ENCODE measurements at places on chromosomes 6 and 20.

DNA sequence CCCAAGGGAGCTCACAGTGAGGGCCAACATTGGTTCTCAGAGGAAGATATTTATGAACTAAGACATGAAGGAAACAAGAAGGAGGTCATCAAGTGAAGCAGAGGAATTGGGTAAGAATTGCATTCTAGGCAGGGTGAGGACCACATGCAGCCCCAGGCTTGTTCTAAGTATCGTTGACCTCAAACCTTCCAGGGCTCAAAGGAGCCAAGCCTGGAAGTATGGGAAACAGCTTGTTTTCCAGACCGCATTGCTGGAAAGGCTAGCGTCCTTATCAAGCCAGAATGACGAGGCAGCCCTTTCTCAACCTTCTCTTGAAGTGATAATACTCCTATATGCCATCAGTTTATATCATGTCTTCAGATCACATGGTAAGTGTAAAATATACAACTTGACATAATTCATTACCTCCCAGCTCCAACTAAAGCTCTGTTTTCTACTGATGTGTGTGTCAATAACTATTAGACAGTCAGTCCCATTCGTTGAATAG, 79.6 kb downstream of the PHACTR2 start:
- DNase-seq = no peak

DNA sequence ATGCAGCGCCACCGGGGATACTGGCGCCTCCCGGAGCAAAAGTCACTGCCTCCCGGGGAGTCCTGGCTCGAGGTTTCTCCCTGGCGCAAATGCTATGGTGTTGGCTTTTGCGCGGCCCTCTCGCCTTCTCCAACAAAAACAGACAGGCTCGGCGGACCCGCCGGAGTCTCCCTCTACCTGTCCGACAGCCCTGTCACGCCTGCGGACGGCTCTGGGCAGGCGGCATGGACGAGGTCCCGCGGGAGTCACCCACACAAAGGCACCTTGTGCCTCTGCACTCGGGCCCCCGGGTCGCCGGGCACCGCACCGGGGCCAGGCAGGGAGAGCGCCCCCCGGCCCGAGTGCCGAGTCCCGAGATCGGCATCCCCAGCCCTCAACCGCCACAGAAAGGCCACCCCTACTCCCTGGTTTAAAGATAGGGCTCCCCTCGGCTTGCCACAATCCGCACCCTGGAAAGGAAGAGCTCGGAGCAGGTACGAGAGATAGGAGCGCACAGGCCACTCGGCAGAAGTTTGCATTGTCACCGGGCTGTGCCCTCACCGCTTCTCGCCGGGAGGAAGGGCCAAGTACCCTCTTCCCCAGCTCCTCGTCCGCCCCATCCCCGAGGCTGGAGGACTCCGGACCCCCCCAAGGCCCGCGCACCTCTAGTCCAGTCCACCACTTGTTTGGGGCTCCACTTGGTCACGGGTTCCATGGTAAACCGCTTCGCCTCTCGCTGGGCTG, 903 bp downstream of the CNKSR3 start:
- DNase-seq = peak; percentile 90

- DNase-seq = no peak
Observed at GRCh38 chr6:46688117-46688965, 656 bp downstream of the TDRD6 start.

DNA sequence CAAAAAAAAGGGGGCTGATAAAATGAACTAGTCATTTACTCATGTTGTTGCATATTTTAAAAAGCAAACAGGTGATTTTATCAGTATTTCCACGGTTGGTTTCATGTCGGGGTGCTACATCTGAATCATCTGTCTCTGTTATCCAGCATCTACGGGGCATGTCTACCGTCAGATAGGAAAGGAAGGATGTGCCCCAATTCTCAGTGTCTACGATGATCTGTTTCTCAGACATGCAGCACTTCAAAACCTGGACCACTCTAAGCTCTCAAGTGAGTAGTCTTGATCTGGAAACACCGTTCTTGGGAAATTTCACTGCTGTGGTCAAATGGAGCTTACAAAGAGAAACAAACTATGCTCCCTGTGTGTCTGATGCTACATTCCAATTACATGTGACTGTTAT, 240.3 kb upstream of the TAB2 start:
- no peak for DNase-seq

DNA sequence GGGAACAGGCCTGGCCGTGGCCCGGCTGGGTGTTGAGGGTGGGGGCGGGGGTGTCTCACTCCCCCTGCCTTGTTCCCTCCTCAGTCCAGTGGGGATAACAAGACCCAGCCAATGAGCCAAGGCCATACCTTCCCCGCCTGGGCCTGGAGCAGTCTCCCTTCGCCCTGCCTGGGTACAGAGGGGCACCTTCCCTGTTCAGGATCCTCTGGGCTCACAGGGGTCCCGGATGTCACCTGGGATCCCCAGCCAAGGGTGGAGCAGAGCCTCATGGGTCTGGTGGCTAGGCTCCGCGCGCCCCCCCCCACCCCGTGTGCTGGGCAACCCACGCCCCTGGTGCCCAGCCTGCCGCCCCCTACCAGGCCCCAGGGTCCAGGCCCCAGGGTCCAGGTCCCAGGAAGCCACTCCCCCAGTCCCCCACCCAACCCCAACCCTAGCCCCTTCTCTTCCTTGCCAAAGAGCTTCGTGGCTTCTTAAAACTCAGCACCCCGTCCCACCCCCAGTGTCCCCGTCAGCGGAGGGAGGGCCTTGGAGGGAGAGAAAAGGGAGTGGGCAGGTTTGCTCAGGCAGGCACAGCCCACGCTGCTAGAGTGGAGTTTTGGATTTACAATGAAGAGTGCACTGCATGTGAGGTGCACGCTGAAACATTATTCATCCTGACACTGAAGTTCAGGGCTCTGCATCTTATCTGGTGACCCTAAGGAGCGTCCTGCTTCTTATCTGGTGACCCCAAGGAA, 11.8 kb downstream of the HRH3 start:
- DNase-seq = no peak

- no peak for DNase-seq
Observed at GRCh38 chr6:35016502-35017321, 124.4 kb downstream of the TCP11 start.

GRCh38 chr20:48942730-48943129, 21.2 kb downstream of the ARFGEF2 start:
- DNase-seq = no peak

DNA sequence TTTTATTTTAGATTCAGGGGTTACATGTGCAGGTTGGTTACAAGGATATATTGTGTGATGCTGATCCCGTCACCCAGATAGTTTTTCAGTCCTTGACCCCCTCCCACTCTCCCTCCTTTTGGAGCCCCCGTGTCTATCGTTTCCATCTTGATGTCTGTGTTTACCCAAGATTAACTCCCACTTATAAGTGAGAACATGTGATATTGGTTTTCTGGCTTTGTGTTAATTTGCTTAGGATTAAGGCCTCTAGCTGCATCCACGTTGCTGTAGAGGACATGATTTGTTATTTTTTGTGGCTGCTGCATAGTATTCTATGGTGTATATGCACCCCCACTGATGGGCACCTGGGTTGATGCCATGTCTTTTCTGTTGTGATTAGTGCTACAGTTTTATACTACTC, 178.6 kb downstream of the PLCB1 start:
- no peak for DNase-seq

- no peak for DNase-seq
Observed at GRCh38 chr6:54588176-54588575, 258.4 kb upstream of the FAM83B start.

GRCh38 chr20:61219021-61219431, 33.0 kb upstream of the CDH4 start:
- no peak for DNase-seq

GRCh38 chr20:42775866-42776265, 413.8 kb downstream of the PTPRT start:
- no peak for DNase-seq

GRCh38 chr20:57633945-57634491, 13.8 kb upstream of the ZBP1 start:
- no peak for DNase-seq

GRCh38 chr6:165663736-165664558, 906 bp upstream of the PDE10A start:
- DNase-seq = peak; percentile 3

DNA sequence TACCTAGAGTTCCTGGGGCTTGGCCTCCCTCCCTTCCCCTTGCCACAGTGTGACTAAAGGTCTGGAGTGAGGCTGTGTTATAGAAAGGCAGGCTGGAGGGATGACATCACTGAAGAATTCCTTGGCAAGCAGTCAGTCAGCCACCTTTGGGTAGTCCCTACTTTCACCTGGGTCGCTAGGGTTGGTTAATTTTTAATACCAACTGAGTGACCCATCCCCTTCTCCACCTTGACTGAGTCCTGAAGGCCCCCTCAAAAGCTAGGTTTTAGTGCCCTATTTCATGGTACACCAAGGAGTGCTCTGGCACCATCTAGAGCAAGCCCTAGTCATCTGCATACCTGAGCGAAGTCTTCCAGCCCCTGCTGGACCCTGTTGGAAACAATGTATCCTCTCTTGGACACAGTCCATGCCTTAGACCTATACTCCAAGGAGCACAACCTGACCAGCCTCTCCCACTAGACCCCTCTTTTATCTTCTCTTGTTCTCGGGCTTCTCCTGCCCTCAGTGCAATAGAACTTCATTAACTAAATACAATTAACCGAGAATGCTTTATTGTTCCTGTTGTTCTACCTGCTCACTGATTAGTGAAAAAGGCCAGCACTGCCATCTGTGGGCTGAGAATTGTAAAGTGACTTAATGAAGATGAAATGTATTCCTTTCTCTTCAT, 44.6 kb downstream of the RIN2 start:
- DNase-seq = no peak

DNA sequence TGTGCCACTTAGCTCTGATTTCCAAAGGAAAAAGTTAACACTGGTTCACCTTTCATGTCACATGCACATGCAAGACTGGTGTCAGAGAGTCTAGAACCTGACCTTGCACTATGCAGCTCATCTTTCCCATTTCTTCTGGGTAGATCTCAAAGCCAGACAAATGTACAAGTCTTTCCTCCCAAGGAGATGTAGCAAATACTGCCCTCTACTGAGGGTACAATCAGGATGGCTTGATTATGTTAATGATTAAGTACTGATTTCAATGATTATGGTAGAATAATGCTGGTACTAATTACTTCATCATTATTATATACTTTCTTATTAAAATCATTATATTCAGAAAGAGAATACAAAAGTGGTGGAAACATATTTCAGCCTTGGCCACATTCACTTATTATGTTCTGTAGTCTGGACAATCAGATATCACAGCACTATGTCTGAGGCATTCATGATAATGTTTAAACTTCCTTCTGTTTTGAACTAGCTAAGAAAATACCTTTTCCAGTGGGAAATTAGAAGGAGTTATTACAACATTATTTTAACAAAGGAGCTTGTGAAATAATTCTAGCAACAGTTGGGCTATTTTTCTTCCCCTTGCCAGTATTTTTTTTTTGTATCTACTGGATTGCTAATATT, 68.5 kb upstream of the FOXO3 start:
- DNase-seq = peak; percentile 34

DNA sequence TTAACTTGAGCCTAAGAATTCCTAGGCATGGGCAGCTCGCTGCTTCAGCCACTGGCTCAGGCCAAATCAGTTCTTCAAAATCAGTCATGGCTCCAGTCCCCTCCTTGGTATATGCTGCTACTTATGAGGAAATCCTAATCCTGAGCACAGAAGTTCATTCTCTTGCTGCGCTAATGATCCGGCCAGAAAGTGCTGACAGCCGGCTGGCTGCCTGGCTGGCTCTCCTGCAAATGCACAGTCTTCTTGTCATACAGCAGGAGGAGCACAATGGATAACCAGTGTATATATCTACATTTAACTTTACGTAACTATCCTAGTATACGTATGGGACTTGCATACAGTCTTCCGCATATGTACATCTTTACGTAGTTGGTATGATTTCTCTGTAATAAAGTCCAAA, 500.8 kb downstream of the PRKN start:
- no peak for DNase-seq

DNA sequence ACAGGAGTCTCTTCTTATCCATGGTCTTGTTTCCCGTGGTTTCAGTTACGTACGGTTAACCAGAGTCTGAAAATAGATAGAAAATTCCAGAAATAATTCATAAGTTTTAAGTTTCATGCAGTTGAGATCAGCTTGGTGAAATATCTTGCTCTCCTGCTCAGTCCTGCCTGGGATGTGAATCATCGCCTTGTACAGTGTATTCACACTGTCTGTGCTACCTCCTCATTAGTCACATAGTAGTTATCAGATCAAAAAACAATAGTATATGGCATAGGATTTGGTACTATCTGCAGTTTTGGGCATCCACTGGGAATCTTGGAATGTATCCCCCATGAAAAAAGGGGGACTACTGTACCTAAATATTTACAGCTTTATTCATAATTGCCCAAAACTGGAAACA, 22.7 kb upstream of the MOCS1 start:
- no peak for DNase-seq

DNA sequence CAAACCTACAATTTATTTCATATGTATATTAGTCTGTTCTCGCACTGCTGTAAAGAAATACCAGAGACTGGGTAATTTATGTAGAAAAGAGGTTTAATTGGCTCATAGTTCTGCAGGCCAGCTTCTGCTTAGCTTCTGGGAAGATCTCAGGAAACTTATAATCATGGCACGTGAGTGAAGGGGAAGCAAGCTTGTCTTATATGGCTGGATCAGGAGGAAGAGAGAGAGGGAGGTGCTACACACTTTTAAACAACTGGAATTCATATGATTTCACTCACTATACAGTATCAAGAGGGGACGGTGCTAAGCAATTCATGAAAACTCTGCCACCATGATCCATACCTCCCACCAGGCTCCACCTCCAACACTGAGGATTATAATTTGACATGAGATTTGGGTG, 29.9 kb downstream of the PHACTR2 start:
- no peak for DNase-seq

DNA sequence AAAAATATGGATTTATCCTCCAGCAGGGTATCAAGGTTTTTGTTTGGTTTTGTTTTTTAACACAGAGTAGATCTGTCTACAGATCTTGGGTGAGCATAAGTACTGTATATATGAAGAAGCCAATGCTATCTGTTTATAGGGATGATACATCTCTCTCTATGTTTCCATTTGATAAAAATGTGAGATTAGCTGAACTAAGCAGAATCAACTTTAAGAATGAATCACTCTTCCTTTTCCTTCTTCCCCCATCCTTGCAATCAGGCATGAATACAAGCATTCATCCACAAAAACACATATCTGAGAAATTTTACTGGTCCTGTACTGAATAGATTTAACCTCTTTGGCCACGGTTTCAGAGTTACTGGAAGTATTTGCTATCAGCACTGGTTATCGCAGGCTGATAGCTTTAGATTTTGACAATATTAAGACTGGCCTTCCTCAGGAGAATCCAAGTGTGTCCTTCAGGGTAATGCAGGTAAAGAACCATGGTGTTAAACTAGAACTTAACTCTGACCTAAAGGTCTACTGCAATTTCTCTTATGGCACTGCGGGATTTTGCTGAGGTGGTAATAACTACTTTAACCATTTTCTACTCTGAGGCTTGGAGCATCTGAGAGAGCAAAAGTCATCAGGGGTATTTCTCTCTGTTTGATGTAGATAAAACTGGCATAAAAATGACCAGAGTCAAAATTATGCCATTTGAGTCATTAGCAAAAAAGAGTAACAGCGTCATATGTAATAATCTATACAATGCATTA, 1.5 kb downstream of the SNAP25 start:
- no peak for DNase-seq

DNA sequence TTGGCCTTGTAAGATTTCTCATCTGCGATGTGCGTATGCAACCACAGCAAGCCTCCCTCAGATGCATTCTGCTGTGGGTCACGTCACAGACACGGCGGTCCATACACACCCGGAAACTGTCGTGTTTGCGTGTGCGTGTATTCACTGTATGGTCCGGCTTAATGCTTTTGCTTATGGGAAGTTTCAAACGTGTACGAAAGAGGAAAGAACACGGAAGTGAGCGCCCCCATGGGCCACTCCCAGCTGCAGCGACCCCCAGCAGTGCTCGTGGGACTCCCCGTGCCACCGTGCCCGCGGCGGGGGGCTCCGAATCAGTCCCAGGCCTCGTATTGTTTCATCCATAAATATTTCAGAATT, 10.2 kb downstream of the DLL1 start:
- DNase-seq = no peak

Measured in erythroblast (primary cell).